Central memory CD8-positive, alpha-beta T cell (primary cell): ENCODE measurements at places on chromosomes 16 and 17.

- H3K4me1 ChIP-seq: peaks cover 5% of the 10 kb centered on the region
- H3K36me3 ChIP-seq: no peaks in the 10 kb centered on the region
- no peaks in the 10 kb centered on the region for H3K27me3 ChIP-seq
- H3K27ac ChIP-seq: no peak overlapping the region
- no peak overlapping the region for H3K4me3 ChIP-seq
- DNase-seq: no peak
Measured at GRCh38 chr17:247767-248166, 66.3 kb upstream of the DOC2B start.

- H3K27me3 ChIP-seq: no peaks in the 10 kb centered on the region
- peaks cover 68% of the 10 kb centered on the region for H3K36me3 ChIP-seq
- no peak overlapping the region for H3K4me3 ChIP-seq
- H3K27ac ChIP-seq: no peak overlapping the region
- DNase-seq: no peak
- H3K4me1 ChIP-seq: peaks cover under 1% of the 10 kb centered on the region
Measured at GRCh38 chr17:59914274-59914854, 21.4 kb downstream of the RPS6KB1 start.

- no peak overlapping the region for H3K4me3 ChIP-seq
- no peaks in the 10 kb centered on the region for H3K4me1 ChIP-seq
- H3K27me3 ChIP-seq: no peaks in the 10 kb centered on the region
- H3K27ac ChIP-seq: no peak overlapping the region
Measured at GRCh38 chr17:60959696-60960095, 282.0 kb downstream of the BCAS3 start.

- no peak for DNase-seq
- peaks cover 42% of the 10 kb centered on the region for H3K4me1 ChIP-seq
- peak overlapping the region; percentile 74 for H3K27ac ChIP-seq
Measured at GRCh38 chr16:78794581-78795250, 695.3 kb downstream of the WWOX start.

DNA sequence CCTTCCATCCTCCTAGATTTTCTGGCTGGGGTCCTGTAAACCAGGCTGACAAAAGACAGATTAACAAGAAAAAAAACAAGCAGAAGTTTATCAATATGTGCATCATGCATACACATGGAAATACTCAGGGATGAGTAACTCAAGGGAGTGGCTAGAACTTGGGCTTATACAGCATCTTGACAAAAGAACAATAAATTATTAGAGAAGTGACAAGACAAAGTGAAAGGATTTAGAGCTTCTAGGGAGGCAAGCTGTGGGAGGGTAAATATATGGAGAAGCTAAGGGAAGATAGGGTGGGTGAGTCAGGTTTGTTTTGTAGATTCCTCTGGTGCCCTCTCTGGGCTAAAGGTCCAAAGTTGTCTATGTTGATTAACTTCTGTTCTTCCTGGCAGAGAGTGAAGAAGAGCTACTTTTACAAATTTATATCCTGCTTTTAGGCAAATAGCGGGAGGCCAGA, 48.0 kb upstream of the NDRG4 start:
- H3K27ac ChIP-seq: no peak overlapping the region
- H3K36me3 ChIP-seq: no peaks in the 10 kb centered on the region
- no peak overlapping the region for H3K4me3 ChIP-seq
- no peaks in the 10 kb centered on the region for H3K4me1 ChIP-seq

DNA sequence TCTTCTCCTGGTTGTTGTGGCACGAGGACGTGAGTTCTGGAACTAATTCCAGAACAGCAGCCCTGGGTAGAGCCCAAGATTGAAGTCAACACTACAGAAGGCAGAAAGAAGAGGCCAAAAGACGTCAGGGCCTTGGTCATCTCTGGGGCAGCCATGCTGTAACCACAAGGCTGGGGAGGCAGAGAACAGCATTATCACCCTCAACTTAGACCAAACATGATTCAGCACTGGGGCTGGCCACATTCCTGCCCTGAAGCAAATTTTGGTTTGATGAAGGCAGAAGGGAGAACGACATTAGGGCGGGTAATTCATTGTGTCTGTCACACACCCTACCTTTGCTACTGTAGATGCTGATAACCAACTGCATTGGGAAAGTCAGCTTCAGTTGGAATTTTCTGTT, 9.7 kb upstream of the ALOX15B start:
- H3K4me3 ChIP-seq: no peak overlapping the region
- DNase-seq: no peak
- H3K4me1 ChIP-seq: no peaks in the 10 kb centered on the region
- peaks cover 94% of the 10 kb centered on the region for H3K27me3 ChIP-seq

DNA sequence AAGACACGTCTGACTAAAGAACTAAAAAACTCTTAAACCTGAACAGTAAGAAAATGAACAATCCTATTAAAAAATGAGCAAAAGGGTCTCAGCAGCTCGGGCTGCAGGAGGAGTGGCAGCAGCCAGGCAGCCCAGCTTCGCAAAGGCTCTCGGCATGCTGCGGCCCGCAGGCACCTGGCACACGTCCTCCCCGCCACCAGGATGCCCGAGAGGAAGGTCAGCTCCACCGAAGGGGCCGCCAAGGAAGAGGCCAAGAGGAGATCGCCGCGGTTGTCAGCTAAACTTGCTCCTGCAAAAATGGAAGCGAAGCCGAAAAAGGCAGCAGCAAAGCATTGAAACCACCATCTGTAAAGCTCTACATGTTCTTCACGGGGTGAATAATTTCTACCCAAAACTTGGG, 173.5 kb downstream of the BCAS3 start:
- no peaks in the 10 kb centered on the region for H3K27me3 ChIP-seq
- H3K4me1 ChIP-seq: peaks cover 9% of the 10 kb centered on the region
- H3K4me3 ChIP-seq: no peak overlapping the region
- DNase-seq: no peak
